Peyer's patch (tissue), 4 donors: ENCODE measurements at places on chromosomes 2 and 18.

- no peak for DNase-seq
Observed at GRCh38 chr2:218234521-218234920, 17.5 kb downstream of the ARPC2 start.

DNA sequence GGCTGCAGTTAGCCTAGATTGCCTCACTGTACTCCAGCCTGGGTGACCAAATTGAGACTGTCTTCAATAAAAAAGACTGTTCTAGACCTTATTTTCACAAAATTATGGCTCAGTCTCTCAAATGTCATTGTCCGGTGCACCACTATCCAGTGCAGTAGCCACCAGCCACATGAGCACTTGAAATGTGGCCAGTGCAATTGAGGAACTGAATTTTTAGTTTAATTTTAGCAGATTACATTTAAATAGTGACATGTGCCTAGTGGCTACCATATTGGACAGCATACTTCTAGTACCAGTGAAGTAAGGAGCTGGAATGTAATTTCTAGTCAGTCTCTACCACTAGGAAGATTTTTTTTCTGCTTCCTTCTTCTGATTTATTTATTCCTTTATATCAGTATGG lies 39.4 kb downstream of the KCMF1 start:
- DNase-seq, result no peak

- DNase-seq, result no peak
Observed at GRCh38 chr2:189836644-189837043, 52.4 kb downstream of the PMS1 start.

- no peak for DNase-seq
Observed at GRCh38 chr2:76270096-76270710, 559.5 kb upstream of the GCFC2 start.
